ENCODE measurements at places on chromosomes 1 and 21.

DNA sequence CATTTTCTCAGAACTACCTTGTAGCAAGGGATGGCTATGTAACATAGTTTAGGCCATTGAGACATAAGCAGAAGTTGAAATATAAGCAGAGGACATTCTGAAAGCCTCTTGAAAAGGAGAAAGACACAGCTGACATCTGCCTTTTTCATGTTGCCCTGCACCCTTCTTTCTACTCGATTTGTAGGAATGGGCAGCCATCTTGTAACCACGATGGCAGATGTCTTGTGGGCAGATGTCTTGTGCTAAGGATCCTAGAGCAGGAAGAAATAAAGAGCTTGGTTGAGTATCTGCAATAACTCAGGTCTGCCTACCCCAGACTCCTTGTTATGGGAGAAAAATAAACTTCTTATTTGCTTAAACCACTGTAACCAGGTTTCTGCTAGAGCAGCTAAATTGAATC is 351.0 kb downstream of the PDE4B start:
- no peak for DNase-seq

DNA sequence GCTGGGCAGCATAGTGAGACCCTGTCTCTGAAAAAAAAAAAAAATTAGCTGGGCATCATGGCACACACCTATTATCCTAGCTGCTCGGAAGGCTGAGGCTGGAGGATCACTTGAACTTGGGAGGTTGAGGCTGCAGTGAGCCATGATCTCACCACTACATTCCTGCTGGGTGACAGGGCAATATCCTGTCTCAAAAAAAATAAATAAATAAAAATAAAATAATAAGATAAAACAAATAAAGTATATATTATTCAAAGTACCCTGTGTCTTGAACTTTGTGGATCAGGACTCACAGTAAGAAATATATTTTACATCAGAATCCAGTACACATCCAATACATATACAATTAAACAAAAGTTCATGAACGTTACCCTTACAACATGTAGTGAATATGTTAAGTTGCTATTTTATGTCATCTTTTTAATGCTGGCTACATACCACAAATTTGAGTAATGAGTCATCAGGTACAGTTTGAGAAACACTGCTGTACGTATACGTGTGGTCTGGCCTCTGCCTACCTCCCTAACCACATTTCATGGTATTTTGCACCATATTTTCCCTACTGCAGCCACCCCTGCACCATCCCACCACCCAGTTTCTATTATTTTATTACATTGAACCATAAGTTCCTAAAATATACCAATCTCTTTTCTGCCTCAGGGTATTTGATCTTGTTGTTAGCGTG is 4.4 kb downstream of the NME7 start:
- DNase-seq = no peak

- DNase-seq = no peak
Observed at GRCh38 chr1:207811920-207812720, 60.3 kb downstream of the CD46 start.

DNA sequence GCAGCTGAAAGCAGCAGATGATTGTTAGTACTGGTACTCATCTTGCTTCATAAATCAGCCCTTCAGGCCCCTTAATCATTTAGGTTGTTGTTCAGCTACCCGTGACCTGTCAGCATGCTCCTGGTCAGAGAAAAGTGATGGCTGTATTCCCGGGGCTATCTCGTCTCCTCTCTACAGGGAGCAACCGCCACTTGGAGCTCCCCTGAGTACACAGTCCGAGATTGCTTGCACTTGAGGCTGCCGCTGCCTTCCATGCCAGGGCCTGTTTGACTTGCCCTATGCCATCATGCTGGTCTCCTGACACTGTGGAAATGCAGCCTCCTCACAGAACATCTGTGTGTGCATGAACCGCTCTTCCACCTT is 97.5 kb downstream of the SPATA46 start:
- no peak for DNase-seq

GRCh38 chr1:19468397-19468956 is 16.9 kb downstream of the CAPZB start:
- DNase-seq = no peak

GRCh38 chr1:246683521-246683920 is 40.7 kb upstream of the SCCPDH start:
- DNase-seq = no peak

Data from D721Med (cell line).